Hematopoietic multipotent progenitor cell treated with erythropoietin and hydrocortisone succinate and interleukin-3 and kit ligand, for 6 days (in vitro differentiated cells): ENCODE measurements at places on chromosomes 7 and 10.

GRCh38 chr10:103750836-103751235 is 104.5 kb downstream of the SH3PXD2A start:
- no peak for DNase-seq

- DNase-seq: no peak
Observed at GRCh38 chr7:110358028-110358427, 732.9 kb upstream of the LRRN3 start.

DNA sequence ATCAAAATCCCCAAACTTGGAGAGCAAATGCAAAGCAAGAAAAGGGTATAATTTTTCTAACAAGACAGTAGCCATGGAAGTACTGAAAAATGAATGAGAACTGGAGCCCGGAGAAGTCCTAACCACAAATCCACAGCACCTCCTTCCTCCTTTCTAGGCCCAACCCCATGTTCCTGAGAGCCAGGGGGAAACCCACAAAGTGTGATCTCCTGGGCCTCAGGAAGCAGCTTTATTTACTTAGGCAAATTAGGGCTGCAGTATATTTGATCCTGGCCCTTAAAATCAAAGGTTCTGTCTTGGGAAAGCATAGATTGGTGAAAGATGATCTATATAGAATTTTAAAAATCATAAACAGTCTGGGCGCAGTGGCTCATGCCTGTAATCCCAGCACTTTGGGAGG is 103.0 kb downstream of the DOCK4 start:
- no peak for DNase-seq

DNA sequence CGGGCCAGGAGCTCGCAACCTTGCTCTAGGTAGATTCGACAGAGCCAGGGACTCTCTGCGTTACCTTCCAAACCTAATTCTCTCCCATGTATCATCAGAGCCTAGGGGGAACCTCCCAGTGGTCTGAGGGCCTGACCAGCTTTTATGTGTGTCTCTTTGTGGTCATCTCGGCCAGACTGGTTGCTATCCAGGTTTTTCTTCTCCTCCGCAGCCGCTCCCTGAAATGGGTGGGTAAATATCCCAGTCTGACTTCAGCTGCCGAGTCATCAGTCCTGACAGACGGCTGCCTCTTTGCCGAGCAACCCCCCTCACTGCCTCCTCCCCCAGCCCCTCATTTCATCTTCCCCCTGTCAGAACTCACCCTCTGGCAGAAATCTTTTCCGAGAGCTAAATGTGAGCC is 578.1 kb downstream of the LRMDA start:
- no peak for DNase-seq

DNA sequence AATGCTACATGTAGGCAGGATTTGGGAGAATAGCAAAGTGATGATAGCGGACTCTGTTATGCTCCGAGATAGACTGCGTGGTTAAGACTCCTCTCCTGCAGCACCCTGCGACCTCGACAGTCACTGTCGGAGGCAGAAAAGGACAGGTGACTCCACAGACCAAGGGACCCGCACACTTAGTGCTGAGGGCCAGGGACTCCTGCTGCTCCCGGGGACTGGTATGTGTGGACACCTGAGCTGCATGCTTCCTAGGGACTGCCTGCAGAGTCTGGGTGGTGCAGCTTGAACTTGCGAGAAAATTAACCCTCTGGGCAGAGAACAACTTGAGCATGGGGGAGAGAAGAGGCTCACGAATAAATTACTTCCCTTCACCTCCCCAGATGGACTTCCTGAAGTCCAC is 407.1 kb upstream of the PFKP start:
- no peak for DNase-seq

DNA sequence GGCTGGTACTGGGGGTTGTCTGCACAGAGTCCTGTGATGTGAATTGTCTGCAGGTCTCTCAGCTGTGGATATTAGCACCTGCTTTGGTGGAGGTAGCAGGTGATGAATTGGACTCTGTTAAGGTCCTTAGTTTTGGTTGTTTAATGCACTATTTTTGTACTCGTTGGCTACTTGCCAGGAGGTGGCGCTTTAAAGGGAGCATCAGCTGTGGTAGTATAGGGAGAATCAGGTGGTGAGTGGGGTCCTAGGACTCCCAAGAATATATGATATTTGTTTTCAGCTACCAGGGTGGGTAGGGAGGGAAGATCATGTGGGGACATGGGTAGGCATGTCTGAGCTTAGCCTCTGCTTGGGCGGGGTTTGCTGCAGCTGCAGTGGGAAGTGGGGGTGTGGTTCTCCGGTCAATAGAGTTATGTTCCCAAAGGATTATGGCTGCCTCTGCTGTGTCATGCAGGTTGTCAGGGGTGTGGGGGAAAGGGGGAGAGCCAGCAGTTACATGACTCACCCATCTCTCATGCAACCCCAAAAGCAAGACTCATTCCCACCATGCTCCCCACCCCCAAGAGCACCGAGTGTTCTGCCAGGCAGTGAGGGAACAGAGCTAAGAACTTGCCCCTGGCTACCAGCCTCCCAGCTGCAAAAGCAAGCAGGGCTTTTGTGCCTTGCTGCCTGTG is 53.7 kb upstream of the ZNF273 start:
- peak; percentile 1 for DNase-seq

- DNase-seq: no peak
Observed at GRCh38 chr7:17015598-17016031, 133.8 kb upstream of the AGR3 start.

GRCh38 chr7:66143876-66144332 is 29.3 kb downstream of the CRCP start:
- DNase-seq: no peak

DNA sequence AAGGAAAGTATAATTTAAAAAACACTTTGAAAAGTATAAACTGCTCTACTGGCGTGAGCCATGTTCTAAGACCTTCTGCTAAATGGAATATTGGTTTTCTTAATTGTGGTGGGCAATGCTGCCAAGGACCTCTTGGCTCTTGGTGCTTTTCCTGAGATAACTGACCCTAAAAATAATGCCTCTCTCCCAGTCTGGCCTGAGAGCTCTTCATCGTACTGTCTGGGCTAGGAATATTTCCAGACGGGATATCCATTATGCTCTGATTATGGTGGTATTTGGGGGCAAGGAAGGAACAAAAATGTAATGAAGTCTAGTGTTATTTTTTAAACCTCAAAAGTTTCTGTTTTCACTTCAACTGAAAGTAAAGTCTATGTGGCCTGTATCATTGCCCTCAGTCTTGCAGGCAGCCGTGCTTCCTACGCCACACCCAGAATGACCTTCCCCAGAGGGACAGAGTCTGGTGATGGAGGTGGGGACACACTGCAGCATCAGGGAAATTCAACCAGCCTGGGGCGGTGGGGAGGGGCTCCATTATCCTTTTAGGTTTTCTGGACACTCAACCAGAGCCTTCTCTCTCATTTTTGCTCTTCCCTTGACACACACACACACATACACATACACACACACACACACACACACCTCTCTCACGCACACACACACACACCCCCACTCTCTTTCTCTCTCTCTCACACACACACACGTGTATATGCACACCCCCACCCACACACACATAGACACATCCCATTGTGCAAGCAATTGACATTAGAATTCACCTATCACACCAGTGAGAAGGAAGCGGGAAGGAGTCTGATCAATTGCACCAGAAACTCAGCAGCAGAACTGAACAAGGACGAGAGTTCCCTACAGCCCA is 99.6 kb downstream of the LRRC18 start:
- no peak for DNase-seq

DNA sequence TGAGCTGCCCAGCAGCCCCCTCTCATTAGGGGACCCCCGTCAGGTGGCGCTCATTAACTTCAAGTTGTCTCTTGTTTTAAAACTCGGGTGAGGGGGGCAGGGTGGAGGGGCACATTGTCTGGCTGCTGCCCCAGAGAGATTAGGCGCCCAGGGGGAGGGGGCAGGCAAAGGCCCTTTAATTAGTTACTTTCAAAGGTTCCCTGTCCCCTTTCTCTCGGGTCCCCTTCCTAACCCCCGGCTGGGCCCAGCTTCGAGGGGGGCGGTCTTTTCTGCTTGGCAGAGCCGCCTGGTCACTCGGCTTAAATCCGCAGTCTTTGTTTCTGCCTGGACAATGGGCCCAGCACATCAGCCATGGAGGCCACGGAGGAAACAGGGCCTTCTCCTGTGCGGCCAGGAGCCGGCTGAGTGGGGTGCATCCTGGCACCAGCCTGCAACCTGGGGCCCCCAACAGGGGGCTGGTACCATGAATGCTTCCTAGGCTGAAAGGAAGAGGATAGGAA is 38.9 kb upstream of the SLF2 start:
- no peak for DNase-seq

- DNase-seq: no peak
Observed at GRCh38 chr10:33031815-33032653, 74.0 kb upstream of the ITGB1 start.

GRCh38 chr10:117237401-117237991 is 3.4 kb upstream of the SLC18A2 start:
- DNase-seq: peak; percentile 73

- DNase-seq: no peak
Observed at GRCh38 chr10:88149906-88150305, 286.5 kb downstream of the PTEN start.
